ENCODE measurements at places on chromosomes 7 and 10. TPM values are rescaled to one million over a fixed set of nuclear protein-coding genes. Genes with fewer than 3 reads are reported as not detected.

DNA sequence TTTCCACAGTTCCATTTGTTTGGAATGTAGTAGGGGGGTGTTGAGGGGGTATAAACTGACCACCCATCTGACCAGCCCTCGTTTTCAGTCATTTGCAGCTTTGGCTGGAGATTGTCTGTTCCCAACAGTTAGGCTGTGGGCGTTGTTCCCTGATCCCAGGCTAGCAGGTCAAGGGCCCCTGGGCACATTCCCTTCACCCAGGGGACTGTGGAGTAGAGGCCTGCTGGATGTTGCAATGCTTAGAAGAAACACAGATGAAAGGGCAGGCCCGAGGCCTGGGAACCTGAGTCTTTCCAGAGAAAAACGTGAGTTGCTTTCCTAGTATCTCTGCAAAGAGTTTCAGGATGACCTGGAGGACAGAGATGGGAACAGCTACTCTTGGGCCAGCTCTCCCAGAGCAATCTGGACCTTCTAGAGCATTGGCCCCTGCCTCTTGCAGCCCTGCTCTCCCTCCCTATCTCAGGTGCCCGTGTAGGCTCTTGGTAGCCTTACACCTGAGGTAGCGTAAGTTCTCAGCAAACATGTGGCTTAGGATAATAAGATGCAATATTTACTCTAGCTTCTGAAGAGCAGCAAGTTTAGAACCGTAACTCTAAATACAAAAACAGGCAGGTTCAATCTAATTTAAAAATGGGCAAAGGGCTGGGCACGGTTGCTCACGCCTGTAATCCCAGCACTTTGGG lies 99.4 kb upstream of the EFCAB10 start:
- DNase-seq, result no peak

- DNase-seq, result no peak
Measured at GRCh38 chr10:76882245-76882644, 755.4 kb downstream of the KCNMA1 start.

- DNase-seq, result no peak
Measured at GRCh38 chr7:92608380-92609322, 18.5 kb upstream of the FAM133B start.

The SORCS1 gene
- not detected for total RNA-seq

- no peak for DNase-seq
Measured at GRCh38 chr7:20521243-20521642, 94.2 kb upstream of the ABCB5 start.
